ENCODE measurements at places on chromosomes 3 and 15.

- no peak for DNase-seq
Observed at GRCh38 chr3:7309641-7310102, 448.8 kb downstream of the GRM7 start.

DNA sequence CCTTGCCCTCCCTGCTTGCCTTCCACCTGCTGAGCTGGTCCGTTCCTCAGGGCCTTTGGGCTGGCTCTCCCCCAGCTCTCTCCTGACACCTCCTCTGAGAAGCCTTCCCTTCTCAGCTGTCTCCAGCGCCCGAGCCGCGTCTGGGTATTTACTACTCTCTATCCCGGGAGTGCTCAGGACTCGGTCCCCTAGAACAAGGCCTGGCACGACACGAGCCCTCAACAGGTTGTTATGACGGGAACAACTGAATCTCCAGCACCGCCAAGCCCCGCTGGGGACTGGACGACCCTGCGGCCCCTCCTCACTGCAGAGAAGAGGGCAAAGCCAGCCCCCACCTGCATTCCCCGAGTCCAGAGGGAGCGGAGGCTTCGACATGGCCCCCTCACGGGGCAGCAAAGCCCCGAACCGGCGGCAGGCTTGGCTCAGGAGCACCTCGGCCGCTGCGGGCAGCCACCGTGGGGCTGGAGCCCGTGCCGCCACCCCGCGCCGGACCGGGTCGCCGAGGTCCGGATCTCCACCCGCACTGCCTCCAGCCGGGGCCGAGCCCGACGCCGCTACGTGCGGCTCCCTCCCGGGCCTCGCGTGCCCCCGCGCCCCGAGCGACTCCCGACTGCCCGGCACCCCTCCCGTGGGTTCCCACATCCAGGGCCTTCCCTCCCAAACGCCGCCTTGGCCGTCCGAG lies 792 bp downstream of the TPRA1 start:
- no peak for DNase-seq

- DNase-seq: no peak
Observed at GRCh38 chr3:3334491-3334890, 155.0 kb upstream of the CRBN start.

DNA sequence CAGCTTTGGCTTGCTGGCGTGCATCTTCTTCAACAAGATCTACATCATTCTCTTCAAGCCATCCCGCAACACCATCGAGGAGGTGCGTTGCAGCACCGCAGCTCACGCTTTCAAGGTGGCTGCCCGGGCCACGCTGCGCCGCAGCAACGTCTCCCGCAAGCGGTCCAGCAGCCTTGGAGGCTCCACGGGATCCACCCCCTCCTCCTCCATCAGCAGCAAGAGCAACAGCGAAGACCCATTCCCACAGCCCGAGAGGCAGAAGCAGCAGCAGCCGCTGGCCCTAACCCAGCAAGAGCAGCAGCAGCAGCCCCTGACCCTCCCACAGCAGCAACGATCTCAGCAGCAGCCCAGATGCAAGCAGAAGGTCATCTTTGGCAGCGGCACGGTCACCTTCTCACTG lies 40.6 kb upstream of the CSTA start:
- no peak for DNase-seq

GRCh38 chr3:129577366-129577765 lies 29.1 kb downstream of the PLXND1 start:
- peak; percentile 65 for DNase-seq

- no peak for DNase-seq
Observed at GRCh38 chr15:36358523-36358922, 220.9 kb upstream of the CDIN1 start.

DNA sequence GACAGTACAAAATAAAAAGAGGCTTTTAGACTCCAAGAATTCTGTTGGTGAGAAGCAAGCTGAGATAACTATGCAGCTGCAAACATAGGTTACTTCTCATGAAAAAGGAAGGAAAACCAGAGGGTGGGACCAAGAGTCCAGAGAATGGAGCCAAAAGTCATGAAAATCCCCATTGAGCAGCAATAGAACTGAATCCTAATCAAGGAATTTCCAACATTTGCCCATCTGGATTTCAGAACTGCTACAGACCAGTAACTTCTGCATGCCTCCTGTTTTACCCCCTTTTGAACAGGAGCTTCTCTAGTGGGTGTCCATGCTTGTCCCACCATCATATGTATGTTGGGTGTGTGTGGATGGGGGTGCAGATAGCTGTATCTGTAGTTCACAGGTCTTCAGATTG lies 33.6 kb upstream of the BNC1 start:
- no peak for DNase-seq

GRCh38 chr15:92821491-92822116 lies 78.5 kb upstream of the CHD2 start:
- no peak for DNase-seq

DNA sequence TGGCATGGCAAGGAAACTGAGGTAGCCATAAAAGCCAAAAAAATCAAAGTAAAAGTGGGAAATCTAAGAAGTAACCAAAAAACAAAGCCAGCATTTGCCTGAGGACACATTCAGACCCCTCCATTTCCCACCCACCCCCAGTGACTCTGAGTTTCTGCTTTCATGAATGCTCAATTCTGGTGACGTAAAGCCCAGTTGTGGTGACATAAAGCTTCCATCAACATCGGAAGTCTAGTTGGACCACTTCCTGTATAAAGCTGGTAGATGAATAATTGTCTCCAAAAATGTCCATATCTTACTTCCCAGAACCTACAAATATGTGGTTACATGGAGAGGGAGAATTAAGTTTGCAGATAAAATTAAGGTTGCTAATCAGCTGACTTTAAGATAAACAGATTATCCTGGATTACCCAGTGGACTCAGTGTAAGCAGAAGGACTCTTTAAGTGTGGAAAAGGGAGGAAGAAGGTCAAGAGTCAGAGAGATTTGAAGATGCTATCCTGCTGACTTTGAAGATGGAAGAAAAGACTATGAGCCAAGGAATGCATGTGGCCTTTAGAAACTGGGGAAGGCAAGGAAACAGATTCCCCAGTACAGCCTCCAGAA lies 62.0 kb upstream of the ST3GAL6 start:
- DNase-seq: no peak

GRCh38 chr3:169244119-169244864 lies 419.2 kb downstream of the MECOM start:
- no peak for DNase-seq

DNA sequence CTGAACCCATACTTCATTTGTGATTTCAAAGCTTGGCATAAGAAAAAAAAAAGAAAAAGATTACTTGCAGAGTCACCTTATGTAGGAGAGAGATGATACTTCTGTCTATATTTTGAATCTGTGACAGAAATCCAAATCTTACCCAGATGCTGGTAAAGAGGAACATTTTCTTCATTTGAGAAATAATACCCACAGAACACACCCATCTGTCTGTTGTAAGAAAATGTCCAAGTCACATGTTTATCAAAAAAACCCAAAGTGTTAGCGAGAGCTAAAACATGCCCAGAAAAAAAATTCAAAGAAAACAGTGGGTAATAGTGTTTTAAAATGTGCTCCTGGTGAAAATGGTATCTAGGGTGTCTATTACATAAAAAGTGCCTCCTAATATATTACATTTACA lies 18.0 kb upstream of the RAP2B start:
- no peak for DNase-seq

GRCh38 chr15:69443032-69443611 lies 9.5 kb upstream of the RPLP1 start:
- DNase-seq: no peak

GRCh38 chr15:99095626-99096025 lies 9.3 kb upstream of the SYNM start:
- no peak for DNase-seq

DNA sequence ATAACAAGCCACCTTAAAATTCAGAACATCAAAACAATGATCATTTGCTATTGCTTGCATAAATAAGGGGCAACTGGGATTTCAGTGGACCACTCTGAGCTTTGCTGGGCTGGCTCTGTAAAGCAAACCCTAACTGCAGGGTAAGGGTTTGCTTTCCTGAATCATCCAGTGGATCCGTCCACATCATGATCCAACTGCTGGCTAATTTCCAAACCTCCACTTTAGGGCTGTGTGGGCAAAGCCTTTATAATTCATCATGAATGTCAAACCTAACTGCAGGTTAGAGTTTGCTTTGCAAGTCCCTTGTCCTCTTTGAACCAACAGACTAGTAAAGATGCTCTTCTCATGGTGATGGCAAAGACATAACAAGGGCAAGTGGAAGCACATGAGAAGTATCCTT lies 76.1 kb downstream of the SYNPR start:
- no peak for DNase-seq

DNA sequence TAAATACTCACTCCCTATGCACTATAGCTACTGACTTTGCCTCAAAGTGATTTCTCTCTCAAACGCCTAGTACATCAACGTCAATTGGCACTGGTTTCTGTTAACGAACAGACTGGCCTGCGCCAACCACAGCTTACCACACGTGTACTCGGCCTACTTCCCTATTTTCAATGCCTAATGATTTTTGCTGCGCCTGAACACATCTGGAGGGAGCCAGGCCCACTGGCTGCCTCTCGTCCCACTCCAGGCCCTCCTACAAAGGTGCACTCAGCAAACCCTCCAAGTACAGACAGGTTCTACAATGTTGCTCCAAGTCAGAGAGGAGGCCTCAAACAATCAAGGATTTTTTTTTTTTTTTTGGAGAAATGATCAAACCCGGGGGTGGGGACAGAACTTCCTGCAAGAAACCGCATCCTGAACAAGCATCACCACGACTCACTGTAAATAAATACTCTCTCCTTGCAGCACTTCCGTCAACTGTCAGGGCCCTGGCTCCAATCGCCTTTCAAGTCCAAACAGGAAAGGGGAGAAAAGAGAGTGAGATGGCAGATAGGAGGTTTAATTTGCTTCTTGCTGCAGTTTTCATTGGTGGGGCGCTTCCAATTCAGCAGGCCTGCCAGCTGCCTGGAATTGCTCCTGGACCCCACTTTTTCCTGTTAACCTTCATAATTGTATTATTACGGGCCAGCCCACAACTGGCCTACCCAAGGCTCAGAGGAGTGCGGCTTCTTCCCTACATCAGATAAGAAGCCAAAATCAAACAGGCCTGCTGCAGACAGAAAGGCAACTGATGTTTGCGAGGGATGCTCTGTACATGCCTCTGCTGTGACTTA lies 139.3 kb downstream of the FOXP1 start:
- DNase-seq: no peak

- no peak for DNase-seq
Observed at GRCh38 chr15:89904519-89904918, 8.2 kb downstream of the ARPIN start.

DNA sequence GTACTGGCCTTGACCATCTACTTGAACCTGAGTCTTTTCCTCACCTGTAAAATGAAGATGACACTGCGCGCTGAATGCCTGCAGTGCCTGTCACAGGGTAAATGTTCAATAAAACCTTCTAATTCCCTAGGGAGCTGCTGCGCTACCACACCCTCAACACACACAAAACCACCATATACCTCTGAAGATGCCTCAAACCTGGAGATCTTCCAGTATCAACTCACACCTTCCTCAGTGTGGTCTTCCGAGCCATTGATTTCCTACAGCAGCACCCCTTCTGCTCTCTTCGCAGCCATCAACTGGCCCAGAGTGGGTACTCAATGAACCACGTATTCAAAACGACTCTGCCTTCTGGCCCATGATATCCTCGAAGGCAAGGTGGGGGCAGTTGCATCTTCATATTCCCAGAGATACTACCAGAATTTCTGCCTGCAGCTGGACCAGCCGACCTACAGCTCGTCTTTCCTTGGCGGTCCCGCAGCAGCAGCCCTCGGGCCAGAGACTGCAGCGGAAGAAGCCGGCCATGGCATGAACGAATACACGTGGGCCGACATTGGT lies 695 bp downstream of the RPL32 start:
- DNase-seq: no peak

GRCh38 chr3:16174389-16174788 lies at the start of gene GALNT15:
Gene GALNT15, plus strand, starts transcription at chr3:16174680. Its CDS starts 472 bp downstream, at chr3:16175152.
- no peak for DNase-seq

DNA sequence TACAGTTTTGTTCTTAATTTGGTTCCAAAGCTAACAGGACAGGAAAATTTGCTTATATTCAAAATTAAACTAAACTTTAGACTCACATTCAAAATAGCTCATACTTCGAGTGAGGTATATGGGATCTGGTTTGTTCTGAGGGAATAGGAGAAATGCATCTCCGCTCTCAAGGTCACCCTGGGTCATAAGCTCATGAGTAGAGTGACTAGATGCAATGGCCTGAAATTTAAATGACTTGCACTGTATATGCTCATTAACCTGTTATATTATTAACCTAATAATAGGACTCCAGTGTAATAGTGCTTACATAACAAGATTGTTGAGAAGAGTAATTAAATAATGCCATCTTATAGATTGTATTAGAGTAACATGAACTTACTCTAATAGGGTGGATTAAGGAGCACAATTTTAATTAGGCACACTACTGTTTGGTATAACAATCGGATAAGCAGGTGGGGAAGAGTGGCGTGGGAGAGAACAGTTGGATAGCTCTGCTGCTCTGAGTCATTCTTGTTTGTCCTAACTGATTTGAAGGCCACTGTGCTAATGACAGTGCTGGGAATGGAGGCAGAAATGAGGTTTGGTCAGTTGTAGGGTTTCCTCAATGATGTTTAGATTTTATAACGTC lies 5.2 kb downstream of the NKTR start:
- peak; percentile 54 for DNase-seq

- no peak for DNase-seq
Observed at GRCh38 chr3:175247629-175248028, 388.5 kb downstream of the NAALADL2 start.

DNA sequence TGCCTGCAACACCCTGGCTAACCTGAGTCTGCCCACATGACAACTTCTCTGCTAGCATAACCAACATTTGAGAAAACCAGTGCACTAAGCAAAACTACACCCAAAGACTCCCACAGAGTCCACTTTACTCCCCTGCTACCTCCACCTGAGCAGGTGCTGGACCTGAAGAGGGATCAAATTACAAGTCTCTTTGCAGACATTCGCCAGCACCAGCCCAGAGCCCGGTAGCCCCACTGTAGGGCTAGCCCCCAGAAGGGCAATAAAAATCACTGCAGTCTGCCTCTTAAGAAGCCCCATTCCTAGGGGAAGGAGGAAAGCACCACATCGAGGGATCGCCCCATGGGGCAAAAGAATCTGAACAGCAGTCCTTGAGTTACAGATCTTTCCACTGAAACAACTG lies 472.2 kb downstream of the GRM7 start:
- no peak for DNase-seq

GRCh38 chr15:68023307-68024101 lies 30.6 kb upstream of the PIAS1 start:
- no peak for DNase-seq

- DNase-seq: no peak
Observed at GRCh38 chr3:165768680-165769079, 68.5 kb downstream of the BCHE start.

DNA sequence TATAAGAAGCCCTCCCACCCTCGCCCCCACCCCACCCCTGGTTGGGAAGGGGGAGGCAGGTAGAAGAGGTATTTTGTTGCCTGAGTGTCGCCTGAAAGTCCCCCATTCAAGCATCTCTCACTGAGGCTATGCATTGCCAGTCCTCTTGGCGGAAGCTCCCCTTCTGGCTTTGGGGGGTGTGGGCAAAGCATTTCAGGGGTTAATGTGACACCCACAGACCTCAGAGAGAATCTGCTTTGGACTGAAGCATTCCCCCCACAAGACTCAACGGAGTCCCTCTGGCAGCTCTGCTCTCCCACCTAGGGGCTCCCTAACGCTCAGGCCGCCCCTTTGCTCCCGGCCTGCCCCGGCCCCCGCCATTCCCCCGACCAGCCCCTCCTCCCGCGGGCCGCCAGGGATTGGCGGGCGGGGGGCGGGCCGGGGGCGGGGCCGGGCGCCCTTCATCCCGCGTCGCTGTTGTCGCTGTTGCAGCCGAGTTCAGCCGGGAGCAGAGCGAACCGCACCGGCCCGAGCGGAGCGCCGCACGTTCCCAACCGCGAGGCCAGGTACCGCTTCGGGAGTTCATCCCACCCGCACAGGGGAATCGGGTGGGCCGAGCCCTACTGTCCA lies at the start of gene SLC38A3:
Gene SLC38A3, plus strand, starts transcription at position 468 of the 609 bp plus-strand sequence. CDS start 8,929 bp downstream, outside the sequence.
- DNase-seq: peak; percentile 93
